ENCODE measurements at places on chromosomes 16 and 17. TPM values are rescaled to one million over a fixed set of nuclear protein-coding genes. Genes with fewer than 3 reads are reported as not detected.

The SHCBP1 gene
- total RNA-seq = 4.3 TPM

The SLC5A10 gene
- total RNA-seq = not detected

The TLCD3A gene
- 14.9 TPM for total RNA-seq

The CCL8 gene
- total RNA-seq = not detected

The MPP3 gene
- total RNA-seq = 4.8 TPM

The SCNN1G gene
- 0.13 TPM for total RNA-seq

The OGFOD1 gene
- total RNA-seq = 29.1 TPM

The KCNH6 gene
- total RNA-seq = not detected

The UMOD gene
- not detected for total RNA-seq

The KCNAB3 gene
- 0.78 TPM for total RNA-seq

The BEAN1 gene
- not detected for total RNA-seq

The KCNH4 gene
- not detected for total RNA-seq

The GLG1 gene
- total RNA-seq = 130 TPM

The HS3ST3A1 gene
- 55.3 TPM for total RNA-seq

The TGFB1I1 gene
- total RNA-seq = 132 TPM

The MYH11 gene
- 0.16 TPM for total RNA-seq

The CES5A gene
- not detected for total RNA-seq

The UBALD1 gene
- total RNA-seq = 12.5 TPM

The TPSB2 gene
- not detected for total RNA-seq

The KRT40 gene
- total RNA-seq = not detected

The PIGQ gene
- total RNA-seq = 40.2 TPM

The KRT25 gene
- not detected for total RNA-seq

The SMG6 gene
- 77.8 TPM for total RNA-seq

The SRCIN1 gene
- not detected for total RNA-seq

The IL17C gene
- 1.3 TPM for total RNA-seq

The ADAD2 gene
- total RNA-seq = not detected

The DHRS7C gene
- total RNA-seq = not detected

The FAM171A2 gene
- total RNA-seq = 7.9 TPM

The ZG16 gene
- not detected for total RNA-seq

The SLC6A2 gene
- not detected for total RNA-seq

The MRPL10 gene
- 57.4 TPM for total RNA-seq

The CCL7 gene
- 2.4 TPM for total RNA-seq

The CCL2 gene
- total RNA-seq = 8.6 TPM

The CIAO3 gene
- 26.3 TPM for total RNA-seq

The TP53 gene
- 73.2 TPM for total RNA-seq

The UBE2O gene
- 13.4 TPM for total RNA-seq

The EFCAB5 gene
- total RNA-seq = not detected

The BIRC5 gene
- total RNA-seq = 20.0 TPM

The CSF3 gene
- 1.5 TPM for total RNA-seq

The CDRT15L2 gene
- not detected for total RNA-seq

The USP7 gene
- 47.4 TPM for total RNA-seq

The TIGD7 gene
- total RNA-seq = 2.5 TPM

The CD7 gene
- 14.8 TPM for total RNA-seq

The CDH5 gene
- total RNA-seq = 3.6 TPM

The FBXL16 gene
- total RNA-seq = 0.91 TPM

The KRTAP4-16 gene
- total RNA-seq = not detected

The ARL17B gene
- 8.5 TPM for total RNA-seq

The CHP2 gene
- not detected for total RNA-seq

The TBC1D3H gene
- total RNA-seq = not detected

The ACSM2A gene
- total RNA-seq = not detected

The GPRC5B gene
- 37.1 TPM for total RNA-seq

The FOXJ1 gene
- total RNA-seq = not detected

The TAT gene
- not detected for total RNA-seq

The MT1M gene
- 12.5 TPM for total RNA-seq

Data from epithelial cell of alveolus of lung (primary cell).